Esophagus squamous epithelium (tissue), 5 donors: ENCODE measurements at places on chromosomes 16 and 17. TPM values are rescaled to one million over a fixed set of nuclear protein-coding genes. Genes with fewer than 3 reads are reported as not detected.

DNA sequence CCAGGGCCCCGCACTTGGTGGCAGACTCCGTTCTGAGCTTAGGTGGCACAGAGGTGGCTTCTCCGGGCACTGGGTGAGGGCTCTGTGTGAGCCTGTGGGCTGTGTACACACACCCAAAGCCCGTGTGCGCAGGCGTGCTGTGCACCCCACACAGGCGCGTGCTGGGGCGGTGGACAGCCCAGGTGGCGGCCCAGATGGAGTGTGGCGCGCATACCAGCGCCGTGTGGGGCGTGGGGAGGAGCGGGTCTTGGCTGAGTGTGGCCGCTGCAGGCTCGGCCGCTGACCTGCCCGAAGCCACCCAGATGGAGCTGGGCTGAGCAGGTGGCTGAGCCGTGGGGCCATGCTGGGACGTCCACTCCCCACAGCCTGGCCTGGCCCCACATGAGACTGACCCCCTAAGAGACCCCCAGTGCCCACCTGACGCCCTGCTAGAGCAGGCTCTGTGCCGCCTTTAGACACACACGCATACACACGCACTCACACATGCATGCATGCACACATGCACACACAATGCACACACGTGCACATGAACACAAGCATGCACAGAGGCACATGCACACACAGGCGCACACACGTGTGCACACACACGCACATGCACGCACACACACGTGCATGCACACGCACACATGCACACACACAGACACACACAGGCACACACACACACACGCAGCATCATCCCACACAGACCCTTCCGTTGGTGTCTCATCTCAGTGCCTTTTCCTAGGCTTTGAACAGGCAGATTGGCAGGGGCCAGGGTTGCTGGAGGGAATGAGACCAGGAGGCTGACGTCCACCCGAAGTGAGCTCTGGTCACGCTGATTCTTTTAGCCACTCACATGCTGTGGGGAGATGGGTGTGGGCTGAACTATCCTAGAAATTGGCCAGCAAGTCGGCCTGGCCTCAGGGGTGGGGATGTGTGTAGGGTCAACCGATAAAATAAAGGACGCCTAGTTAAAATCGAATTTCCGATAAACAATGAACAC, 2.1 kb downstream of the PRR35 start:
- peaks cover 21% of the 10 kb centered on the region for H3K4me1 ChIP-seq
- H3K4me3 ChIP-seq, result no peak overlapping the region
- H3K27me3 ChIP-seq, result peaks cover 22% of the 10 kb centered on the region
- H3K36me3 ChIP-seq, result no peaks in the 10 kb centered on the region
- no peak for DNase-seq

GRCh38 chr17:17527956-17528500, 31.8 kb upstream of the RASD1 start:
- no peaks in the 10 kb centered on the region for H3K36me3 ChIP-seq
- DNase-seq, result no peak

DNA sequence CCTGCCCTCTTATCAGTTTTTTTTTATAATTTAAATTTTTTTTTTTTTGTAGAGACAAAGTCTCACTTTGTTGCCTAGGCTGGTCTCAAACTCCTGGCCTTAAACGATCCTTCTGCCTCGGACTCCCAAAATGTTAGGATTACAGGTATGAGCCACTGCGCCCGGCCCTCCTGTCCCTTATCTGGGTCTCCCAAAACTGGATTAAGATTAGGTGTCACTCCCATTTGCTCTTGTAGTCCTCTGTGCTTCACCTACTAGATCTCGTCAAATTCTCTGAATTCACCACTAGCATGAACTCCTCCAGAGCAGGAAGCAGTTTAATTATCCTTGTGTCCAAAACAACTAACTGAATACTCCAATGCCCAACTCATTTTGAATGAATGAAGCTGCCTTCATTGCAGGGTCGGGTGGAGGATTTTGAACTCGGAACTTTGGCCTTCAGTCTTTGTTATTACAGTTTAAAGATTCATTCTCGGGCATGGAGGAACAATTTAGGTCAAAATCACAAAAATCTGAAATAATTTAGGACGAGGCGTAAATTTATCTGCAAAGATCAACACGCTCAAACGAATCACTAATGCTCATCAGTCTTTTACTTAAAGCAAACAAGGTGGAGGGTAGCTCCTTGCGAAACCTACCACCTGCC, 802 bp upstream of the ATXN2L start:
- no peaks in the 10 kb centered on the region for H3K27me3 ChIP-seq
- peaks cover 5% of the 10 kb centered on the region for H3K36me3 ChIP-seq
- peaks cover 9% of the 10 kb centered on the region for H3K4me1 ChIP-seq

DNA sequence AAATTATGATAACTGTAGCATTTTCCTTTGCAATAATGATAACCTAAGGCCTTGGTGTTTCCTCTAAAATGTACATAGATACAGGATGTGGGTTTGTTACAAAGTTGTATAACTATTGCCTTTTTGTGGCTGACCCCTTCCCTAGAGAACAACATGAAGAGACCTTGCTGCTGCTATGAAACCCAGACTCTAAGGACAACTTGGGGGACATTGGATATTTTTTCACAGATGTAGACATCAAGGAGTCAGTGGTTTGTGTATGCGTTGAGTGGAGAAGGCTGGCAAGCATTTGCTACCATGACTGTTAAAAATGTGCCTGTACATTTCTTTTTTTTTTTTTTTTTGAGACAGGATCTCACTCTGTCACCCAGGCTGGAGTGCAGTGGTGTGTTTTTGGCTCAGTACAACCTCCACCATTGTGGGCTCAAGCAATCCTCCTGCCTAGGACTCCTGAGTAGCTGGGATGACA, 12.3 kb downstream of the HMOX2 start:
- H3K27me3 ChIP-seq, result no peaks in the 10 kb centered on the region
- no peak overlapping the region for H3K4me3 ChIP-seq
- DNase-seq, result no peak
- H3K27ac ChIP-seq, result peak overlapping the region; percentile 65

GRCh38 chr16:54454616-54455015, 168.0 kb upstream of the IRX3 start:
- no peaks in the 10 kb centered on the region for H3K36me3 ChIP-seq
- H3K4me3 ChIP-seq, result no peak overlapping the region
- no peaks in the 10 kb centered on the region for H3K4me1 ChIP-seq

Gene CD300H
- not detected for total RNA-seq

Gene ASGR1
- 1.1 TPM for total RNA-seq
